ENCODE measurements at places on chromosomes 2 and 18. TPM values are rescaled to one million over a fixed set of nuclear protein-coding genes. Genes with fewer than 3 reads are reported as not detected.

Gene HSPE1
- total RNA-seq: 105 TPM

Gene RGPD4
- 0.05 TPM for total RNA-seq

- DNase-seq: no peak
These were observed 104.2 kb downstream of the TMEM18 start for GRCh38 chr2:573025-573424.

- DNase-seq: no peak
These were observed 1298.5 kb downstream of the SUCLG1 start for GRCh38 chr2:83160571-83160970.

DNA sequence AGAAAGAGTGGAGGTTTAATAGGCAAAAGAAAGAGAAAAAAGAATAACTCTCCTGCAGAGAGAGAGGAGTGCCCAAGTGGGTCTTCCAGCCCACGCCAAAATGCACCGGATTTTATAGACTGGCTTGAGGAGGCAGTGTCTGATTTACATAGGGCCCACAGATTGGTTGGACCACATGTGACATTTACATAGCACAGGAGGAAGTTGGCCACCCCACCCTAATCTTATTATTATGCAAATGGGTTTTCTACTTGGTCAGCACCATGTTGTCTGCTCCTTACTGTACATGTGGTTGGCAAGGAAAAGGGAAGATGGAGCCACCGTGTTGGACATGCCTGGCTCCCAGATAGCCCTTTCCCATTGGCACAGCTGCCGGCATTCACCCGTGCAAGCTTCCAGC lies 56.8 kb downstream of the SP110 start:
- DNase-seq: no peak

Gene MREG
- total RNA-seq: 0.60 TPM

DNA sequence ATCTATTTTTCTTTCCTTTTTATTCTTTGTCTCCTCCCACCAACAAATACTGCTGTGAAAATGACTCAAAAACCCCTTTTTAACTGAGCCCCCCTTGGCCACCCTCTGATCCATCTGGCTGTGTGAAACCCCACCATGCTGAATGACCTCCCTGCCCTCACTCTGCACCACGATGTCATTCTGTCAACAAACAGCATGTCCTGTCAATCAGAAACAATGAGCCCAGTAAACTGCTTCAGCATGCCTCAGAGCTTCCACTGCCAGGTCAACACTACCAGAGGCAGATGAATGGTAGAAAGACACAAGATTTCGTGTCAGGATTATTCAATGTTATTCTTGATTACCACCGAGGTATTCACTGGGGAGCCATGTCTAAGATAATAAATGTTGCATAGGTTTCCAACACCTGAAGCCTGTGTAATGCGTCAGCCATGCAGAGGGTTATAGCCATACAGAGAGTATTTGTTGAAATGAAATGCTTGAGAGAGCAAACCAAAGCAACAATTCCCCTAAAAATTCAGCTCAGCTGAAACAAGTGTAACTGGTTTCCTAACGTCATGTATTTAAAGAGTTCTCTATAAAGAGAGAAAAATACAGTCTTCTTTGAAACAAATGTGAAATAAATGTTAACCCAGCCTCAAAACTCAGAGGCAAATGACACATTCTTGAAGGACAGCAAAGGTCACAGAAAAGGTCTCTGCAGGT lies 76.7 kb downstream of the LRP2 start:
- DNase-seq: no peak

DNA sequence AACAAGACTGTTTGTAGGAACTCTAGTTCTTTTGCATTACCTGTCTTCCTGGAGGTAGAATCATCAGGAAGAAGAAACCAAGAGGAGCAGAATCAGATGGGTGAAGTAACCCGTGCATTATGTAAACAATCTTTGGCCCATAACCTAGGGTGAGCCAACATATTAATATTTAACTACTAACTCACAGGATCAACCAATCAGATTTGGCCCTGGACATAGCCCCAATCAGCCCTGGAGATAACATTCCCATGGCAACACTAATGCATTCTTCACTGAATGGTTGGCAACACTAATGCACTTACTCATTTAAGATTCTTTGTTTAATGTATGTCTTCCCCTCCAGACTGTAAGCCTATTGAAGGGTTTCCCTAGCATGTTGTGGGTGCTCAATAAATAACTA lies 72.0 kb upstream of the CTAGE1 start:
- DNase-seq: no peak

Gene TPGS2
- 23.3 TPM for total RNA-seq

- no peak for DNase-seq
These were observed 428.9 kb upstream of the FANCL start for GRCh38 chr2:58669998-58670397.

Gene GRHL1
- total RNA-seq: 0.81 TPM

Gene B4GALT6
- 9.0 TPM for total RNA-seq

DNA sequence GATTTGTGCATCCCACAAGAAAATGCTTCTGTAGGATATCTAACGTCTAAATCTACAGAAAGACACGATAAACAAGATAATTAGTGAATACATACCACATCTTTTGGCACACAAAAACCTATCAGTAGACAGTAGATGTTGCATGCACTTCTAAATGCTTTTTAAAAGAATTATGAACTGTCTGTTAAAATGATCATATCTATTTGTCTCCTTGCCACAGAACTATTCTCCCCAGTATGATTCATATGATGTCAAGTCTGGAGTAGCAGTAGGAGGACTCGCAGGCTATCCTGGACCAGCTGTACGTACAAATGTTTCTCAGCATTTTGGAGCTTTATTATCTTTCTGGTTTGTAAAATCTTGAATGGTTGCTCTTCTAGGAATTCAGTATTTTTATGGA lies 12.7 kb downstream of the COL3A1 start:
- no peak for DNase-seq

Gene SLC5A7
- total RNA-seq: 0.11 TPM

DNA sequence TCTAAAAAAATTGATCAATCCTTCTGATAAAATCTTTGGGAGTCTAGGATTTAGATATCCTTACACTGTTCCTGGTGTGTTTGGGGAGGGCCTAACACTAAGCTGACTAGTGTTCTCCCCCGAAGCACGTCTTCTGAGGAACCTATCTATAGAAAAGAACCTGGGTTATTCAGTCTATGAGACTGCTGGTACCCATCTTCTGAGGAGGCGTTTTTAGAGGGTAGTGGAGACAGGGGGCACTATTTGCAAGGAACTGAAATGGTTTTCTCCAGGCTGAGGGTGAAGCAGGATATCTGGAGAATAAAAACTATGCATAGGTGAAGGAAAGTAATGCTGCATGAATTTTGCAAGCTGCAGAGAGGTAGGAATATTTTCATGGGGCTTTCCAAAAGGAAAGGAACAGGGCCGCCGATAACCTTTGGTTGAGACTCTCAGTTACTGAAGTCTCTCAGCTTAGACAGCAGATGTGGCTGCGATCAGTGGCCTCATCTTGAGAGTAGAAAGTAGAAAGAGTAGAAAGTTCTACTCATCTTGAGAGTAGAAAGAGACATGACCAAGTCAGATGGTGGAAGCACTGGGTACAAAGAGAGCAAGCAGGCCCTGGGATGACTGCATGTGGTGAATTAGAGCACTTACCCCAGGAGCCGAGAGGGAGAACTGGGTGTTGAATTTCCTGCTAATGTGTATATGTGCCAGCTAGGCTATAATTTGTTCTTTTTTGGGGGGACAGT lies 31.8 kb upstream of the KCNE4 start:
- no peak for DNase-seq

Gene CCDC148
- 0.78 TPM for total RNA-seq

DNA sequence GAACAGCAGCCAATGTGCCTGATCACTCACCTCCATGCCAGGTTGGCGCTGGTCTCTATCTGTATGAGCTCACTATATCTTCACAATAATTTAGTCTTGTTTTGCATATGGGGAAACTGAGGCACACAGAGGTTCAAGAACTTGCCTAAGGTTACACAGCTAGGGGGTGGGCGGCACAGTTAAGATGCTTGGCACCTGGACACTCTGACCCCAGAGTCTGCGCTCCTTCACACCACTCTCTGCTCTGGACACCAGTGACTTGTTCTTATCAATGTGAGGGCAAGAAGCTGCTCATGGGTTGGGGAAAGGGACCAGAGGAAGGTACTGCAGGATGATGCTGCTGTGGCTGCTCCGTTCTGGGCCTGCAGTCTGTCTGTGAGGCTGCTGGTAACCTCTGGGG lies 27.1 kb downstream of the FBLN7 start:
- no peak for DNase-seq

DNA sequence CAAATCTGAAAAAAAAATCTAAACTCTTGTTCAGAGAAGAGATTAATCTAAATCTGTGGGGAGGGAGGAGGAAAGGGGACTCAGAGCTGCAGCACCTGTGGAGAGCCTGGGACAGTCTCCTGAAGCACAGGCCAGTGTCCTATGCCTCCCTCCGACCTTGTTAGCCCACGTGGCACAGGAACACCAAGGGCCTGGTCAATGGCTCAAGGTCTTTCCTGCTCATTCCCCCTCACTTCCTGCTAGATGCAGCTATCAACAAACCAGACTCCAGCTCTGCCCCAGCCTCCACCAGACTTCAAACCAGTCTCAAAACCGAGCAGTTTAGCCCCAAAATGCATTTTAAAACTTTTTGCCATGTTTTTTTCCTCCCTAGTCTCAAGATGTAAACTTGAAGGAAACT lies 20.1 kb upstream of the SULT1C3 start:
- DNase-seq: no peak

GRCh38 chr2:207274530-207275189 lies 108.9 kb upstream of the KLF7 start:
- no peak for DNase-seq

Gene VWC2L
- total RNA-seq: not detected

DNA sequence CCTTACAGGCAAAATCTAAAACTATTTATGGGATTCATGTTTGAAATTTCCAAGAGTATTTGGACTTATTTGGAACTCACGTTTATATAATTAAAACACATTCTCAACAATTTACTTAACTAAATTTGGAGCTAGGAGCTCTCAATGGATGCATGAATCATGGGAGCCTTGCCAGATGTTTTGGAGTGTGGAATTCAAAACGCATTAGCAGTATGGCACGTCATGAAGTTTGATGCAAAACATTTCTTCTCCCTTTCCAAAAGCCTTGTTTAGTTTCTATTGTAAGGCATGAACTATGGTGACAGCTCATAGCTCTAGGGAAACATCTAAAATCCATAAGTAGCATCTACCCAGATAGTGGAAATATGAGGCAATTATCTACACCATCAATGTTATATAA lies 701.6 kb downstream of the SATB2 start:
- no peak for DNase-seq

GRCh38 chr2:186558512-186559276 lies 31.2 kb upstream of the ITGAV start:
- DNase-seq: no peak

Gene DNAJC5G
- total RNA-seq: 1.9 TPM

DNA sequence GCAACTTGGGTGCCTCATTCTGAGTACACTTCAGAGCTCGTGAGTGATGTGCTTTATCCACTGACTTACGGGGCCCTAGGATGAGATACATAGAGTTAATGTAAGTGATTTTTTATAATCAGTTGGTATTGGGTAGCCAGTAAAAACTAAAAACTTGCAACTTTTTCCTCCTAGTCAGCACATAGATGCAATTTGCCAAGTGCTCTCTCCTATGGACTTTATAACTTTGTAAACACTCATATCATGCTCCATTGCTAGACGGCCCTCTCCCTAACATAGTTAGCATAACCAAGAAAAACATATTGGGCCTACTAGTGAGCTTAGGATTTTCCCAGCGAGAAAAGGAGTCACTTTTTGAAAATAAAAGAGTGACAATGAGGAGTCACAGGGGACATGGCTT lies 60.4 kb downstream of the PLB1 start:
- DNase-seq: no peak

DNA sequence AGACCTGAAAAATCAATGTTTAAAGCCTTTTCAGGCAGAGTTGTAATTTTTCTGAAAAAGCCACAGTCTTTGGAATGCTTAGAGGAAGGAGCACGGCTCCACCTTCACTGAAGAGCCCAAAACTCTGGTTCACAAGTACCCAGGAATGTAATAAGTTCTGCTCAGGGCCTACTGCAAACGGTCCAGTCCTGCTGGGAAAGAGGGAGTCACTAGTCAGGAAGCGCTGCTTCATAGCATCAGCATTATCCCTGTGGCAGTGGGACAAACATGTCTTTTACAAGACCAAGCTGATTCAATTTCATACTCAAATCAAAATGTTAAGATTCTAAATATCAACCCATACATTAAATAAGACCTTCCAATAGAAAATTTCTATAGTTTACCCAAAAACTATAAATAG lies 152.9 kb upstream of the PGAP1 start:
- DNase-seq: no peak

GRCh38 chr2:222561817-222562645 lies 93.9 kb downstream of the FARSB start:
- no peak for DNase-seq

Gene LAPTM4A
- total RNA-seq: 242 TPM

DNA sequence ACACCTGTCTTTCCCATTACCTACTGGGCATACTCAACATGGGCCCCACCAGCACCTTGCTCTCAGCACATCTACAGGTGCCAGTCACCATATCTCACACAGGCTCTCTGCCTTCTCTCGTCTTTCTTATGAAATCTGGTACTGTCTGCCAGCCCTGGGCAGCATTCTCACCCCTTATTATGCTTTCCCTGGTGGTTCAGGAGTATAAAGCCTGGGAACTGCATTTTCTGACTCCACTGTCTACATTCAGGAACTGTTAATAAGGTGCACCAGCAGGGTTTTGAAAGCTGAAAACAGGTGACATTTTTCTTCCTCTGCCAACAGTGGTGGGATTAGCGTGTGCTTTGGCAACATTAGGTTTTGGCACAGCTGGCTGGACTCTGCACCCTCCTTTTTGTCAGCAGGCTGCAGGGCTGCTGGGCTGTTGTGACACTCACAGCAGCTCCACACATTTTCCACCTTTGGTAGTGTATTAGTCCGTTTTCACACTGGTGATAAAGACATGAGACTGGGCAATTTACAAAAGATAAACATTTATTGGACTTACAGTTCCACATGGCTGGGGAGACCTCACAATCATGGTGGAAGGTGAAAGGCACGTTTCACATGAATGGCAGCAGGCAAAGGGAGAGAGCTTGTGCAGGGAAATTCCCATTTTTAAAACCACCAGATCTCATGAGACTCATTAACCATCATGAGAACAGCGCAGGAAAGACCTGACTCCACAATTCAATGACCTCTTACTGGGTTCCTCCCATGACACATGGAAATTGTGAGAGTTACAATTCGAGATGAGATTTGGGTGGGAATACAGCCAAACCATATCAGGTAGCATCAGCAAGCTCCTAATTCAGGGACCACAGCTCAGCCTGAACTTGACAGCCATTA lies 343.1 kb upstream of the LYPD1 start:
- no peak for DNase-seq

GRCh38 chr2:178331474-178332432 lies 119.2 kb downstream of the PRKRA start:
- DNase-seq: no peak
